Hematopoietic multipotent progenitor cell (in vitro differentiated cells): ENCODE measurements at places on chromosomes 11 and 22.

DNA sequence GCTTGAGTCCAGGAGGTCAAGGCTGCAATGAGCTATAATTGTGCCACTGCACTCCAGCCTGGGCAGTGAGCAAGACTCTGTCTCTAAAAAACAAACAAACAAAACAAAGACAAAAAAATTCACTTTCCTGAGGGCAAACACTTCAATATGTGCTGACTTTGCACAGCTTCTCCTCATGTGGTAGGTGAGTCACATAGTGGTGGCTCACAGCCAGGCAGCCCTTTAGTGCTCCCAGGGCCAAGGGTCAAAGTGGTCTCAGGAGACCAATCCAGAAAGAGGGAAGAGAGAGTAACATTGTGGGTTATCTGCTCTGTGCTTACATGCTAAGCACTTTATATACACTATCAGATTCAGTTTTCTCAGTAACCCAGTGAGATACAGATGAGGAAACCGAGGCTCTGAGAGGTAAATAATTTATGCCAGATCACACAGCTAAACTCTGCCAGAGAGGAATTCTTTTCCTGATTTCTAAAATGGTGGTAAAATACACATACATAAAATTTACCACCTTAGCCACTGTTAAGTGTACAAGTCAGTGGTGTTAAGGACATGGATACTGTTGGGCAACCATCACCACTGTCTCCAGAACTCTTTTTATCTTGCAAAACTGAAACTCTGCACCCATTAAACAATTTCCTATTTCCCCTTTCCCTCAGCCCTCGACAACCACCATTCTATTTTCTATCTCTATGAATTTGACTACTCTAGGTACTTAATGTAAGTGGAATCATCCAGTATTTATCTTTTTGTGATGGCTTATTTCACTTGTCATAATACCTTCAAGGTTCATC lies 231.7 kb upstream of the NARS2 start:
- DNase-seq, result no peak

GRCh38 chr11:48006301-48006992 lies 26.1 kb downstream of the PTPRJ start:
- DNase-seq, result no peak

GRCh38 chr22:48382197-48382596 lies 1445.5 kb downstream of the BRD1 start:
- no peak for DNase-seq

- no peak for DNase-seq
These were observed 8.1 kb upstream of the ANO3 start for GRCh38 chr11:26323837-26324236.

GRCh38 chr11:71342951-71343827 lies 90.8 kb upstream of the SHANK2 start:
- DNase-seq, result peak; percentile 31

DNA sequence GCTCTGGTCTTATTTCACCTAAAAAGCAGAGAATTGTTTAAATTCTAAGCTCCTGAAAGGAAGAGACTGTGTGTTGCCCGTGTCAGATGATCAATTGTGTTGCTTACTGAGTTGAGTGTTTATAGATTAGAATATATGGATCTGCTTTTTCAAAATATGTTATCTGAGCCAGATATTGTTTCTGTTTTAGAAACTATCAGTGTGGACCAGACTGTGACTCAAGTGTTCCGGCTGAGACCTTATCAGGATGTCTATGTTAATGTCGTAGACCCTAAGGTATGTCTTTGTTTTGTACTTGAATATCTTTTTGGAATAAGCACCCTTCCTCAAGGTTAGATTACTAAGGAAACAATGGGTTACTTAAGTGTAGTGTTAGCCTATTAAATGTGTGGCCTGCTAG lies 11.0 kb downstream of the DEPDC5 start:
- no peak for DNase-seq

GRCh38 chr11:122668562-122669090 lies 13.1 kb downstream of the UBASH3B start:
- DNase-seq, result no peak

DNA sequence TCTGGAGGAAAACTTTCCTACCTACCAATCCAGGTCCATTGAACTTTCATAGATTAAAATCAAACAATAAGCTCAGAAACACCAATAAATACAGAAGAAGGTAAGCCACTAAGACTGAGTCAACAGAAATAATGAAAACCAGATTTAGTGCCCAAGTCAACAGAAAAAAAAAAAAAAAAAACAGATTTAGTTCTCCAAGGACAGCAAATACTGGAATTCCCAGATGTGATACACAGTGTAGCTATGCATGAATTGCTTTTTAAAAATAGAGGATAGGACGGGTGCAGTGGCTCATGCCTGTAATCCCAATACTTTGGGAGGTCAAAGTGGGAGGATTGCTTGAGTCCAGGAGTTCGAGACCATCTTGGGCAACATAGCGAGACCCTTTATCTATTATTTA lies 15.7 kb downstream of the DMC1 start:
- DNase-seq, result no peak

DNA sequence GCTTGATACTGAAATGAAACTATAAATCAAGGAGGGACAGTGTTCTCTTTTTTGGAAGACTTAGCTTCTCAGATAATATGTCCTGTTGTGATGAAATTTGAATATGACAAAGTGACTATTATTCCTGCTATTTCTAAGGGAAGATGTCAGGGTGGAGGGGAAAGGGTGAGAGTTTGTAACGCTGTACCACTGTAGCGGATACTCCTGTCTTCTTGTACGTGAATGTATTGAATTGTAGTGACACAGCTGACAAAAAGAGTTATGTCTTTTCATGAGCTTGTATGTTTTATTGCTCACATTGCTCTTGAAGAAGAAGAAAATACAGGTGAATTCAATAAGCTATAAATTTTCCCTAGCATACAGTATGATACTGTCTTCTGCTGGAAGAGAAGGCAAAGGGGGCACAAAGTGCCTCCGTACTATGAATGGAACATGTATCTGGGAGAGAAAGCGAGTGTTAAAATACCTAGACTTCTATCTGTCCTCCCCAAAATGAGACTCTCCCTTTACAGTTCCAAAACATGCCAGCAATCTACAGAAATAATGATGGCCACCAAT lies 538.5 kb upstream of the LRRC4C start:
- no peak for DNase-seq

DNA sequence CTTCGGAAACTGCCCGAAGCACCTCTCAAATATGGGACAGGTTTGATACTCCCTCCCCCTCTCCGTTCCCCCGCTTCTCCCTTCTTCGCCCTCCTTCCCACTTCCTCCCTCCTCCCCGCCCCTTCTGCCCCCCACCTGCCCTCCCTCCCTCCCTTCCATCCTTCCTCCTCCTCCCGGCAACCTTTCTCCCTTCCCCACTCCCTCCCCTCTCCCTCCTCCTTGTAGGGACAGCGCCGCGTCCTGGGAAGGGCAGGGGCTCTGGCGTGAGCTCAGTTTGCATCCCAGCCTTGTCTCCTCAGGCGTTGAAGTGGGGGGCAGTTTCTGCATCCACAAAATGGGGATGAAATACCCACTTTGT lies 6.1 kb upstream of the NFAM1 start:
- no peak for DNase-seq

- no peak for DNase-seq
These were observed 49.9 kb upstream of the SEPTIN5 start for GRCh38 chr22:19664406-19664805.

DNA sequence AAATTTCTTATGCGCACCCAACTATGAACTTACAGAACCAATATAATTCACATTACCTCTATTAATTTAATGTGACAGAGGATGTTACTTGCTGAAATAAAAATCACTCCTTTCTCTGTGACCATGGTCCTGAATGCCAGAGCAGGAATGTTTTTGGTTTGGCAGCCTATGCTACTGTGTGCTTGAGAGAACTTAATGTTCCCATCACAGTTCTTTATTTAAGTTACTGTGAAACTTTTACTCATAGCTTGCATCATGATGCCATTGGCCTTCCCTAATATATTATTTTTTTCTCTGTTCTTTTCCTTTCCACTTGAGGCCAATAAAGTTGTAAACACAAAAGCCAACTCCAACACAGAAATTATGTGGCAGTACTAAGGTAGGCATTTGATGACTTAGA lies 142.2 kb downstream of the FAM76B start:
- no peak for DNase-seq

DNA sequence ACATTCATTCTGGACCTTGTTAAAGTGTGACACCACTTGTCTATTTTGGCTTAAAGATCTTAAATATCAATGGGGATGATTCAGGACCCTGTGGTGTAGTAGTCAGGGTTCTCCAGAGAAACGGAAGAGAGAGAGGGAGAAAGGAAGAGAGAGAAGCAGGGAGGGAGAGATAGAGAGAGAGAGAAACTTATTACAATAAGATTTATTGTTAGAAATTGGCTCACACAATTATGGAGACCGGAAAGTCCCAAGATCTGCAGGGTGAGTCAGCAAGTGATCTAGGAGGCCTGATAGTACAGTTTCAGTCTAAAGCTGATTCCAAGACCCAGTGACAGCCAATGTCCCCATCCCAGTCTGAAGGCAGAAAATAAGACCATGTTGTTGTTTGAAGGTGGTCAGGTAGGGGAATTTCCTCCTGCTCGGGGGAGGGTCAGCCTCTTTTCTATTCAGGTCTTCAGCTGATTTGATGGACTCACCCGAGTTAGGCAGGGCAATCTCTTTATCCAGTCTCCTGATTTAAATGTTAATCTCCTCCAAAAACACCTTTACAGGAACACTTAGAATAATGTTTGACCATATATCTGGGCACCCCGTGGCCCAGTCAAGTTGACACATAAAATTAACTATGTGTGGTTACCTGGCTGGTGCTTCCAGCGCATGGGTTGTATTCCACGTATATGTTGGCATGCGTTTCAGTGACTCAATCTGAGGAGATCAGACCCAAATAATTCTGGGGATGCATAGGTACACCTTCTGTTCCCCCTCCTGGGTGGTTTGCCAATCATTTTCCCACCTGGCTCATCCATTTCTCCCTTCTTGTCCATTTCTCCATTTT lies 1350.5 kb downstream of the TBC1D22A start:
- peak; percentile 48 for DNase-seq

DNA sequence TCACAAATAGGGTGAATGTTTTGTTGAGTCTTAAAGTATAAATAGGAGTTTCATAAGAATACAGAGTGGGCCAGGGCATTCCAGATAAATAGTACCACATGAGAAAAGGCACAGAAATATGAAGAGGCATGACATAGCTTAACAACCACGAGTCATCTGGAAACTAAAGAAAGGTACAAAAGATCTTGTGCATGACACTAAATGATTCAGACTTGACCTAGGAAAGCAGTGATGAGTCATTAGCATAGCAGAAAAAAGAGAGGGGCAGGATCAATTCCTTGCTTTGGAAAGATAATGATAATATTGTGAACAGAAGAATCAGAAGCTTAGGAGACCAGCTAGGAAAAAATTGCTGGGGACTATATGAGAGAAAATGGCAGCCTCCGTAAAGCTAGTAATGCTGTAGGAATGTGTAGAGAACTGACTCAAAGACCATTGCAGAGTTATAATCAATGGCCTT lies 47.6 kb upstream of the FIBIN start:
- no peak for DNase-seq

GRCh38 chr11:109247071-109247470 lies 174.9 kb upstream of the C11orf87 start:
- DNase-seq, result no peak

DNA sequence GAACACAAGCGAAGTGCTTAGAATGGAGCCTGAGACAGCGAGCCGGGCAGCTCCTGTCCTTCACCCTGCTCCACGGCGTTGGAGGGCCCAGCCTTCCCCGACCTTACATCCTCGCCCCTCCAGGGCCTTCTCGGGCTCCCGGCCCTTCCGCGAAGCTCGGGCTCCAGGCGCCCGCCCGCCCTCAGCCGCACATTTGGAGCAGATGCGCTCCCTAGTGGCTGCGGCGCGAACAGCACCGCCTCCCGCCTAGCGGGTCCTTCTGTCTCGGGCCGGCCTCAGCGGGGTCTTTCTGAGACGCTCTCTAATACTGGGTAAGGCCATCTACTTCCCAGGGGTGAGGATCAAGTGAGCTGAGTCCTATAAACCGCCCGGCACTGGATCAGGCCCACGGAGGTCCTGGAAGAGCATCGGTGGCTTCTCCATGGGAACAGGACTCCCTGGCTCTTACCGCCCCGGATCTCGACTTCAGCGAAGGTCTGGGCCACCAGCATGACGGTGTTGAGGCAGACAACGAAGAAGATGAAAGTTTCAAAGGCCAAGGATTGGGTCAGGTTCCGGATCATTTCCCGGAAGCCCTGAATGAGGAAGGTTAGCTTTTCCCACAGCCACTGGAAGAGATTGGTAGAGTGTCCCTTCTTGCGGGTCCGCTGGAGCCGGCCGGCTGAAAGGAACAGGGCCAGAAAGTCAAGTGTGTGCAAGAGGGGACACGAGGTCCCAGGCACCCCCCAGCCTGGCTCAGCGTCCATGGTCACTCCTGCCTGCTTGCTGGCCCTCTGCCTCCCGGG lies 3.7 kb downstream of the CATSPER1 start:
- DNase-seq, result peak; percentile 60

DNA sequence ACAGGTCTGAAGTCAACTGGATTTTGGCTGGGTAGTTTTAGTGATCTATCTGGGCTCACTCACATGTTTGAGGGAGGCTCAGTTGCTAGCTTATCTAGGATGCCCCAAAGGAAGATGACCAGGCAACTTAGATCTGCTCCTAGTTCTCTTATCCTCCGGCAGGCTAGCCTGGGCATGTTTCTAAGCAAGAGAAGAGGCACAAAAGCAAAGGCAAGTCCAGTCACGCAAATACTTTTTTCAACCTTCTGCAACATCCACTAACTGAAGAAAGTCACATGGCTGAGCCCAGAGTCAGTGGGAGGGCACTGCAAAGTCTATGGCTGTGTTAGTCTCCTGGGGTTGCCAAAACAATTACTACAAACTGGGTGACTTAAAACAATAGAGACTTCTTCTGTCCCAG lies 32.9 kb upstream of the FSHB start:
- no peak for DNase-seq

- DNase-seq, result no peak
These were observed 22.3 kb upstream of the PHLDA2 start for GRCh38 chr11:2951231-2952110.

- no peak for DNase-seq
These were observed 14.9 kb downstream of the P2RX3 start for GRCh38 chr11:57353036-57353435.

DNA sequence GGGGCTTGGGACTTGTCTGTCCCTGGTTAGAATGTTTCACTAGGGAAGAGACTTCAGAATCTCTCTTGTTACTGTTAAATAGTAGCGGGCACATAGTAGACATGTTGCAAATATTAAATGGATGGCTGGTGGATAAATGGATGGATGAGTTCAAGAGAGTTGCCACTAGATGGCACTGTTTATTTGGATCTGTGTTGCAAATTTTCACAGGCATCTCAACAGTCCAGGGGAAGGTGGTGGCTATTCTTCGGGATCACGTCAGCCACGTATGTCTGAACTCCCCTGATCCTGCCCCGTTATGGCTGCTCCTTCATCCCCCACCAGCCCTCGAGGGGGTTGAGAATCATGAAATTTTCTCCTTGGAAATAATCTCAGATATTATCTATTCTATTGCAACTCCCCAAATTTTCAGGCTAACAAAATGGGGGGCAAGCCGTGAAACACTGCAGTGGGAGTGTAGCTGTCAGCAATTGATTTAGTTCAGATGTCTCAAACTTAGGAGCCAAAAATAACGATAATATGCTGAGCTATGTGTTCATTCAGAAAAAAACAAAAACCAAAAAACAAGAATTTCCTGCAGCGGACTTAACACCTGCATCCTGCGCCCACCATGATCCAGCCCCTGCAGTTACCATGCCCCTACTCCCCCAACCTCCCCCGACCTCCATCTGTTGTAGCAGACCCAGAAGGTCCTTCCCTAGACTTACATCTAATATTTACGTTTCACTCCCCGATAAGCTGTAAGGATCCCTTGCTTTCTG lies 29.1 kb upstream of the BIRC3 start:
- DNase-seq, result peak; percentile 70
